HS-5 (cell line): ENCODE measurements at places on chromosomes 16 and 17.

GRCh38 chr17:48626245-48627117, at the start of gene HOXB9:
HOXB9 (minus strand) TSS chr17:48626358; CDS start chr17:48626269, 89 bp downstream.
- no peak for DNase-seq

GRCh38 chr17:38476549-38476948, 48.3 kb downstream of the ARHGAP23 start:
- DNase-seq = no peak

- DNase-seq = no peak
Observed at GRCh38 chr17:42141382-42141781, 13.4 kb downstream of the RAB5C start.

GRCh38 chr16:17475104-17475503, 4.3 kb upstream of the XYLT1 start:
- no peak for DNase-seq

GRCh38 chr16:57606147-57606846, 22.1 kb upstream of the ADGRG1 start:
- no peak for DNase-seq

GRCh38 chr17:66715076-66715675, 119.7 kb upstream of the CACNG5 start:
- no peak for DNase-seq

GRCh38 chr17:2929881-2930533, 133.4 kb downstream of the OR1D5 start:
- DNase-seq = no peak

- no peak for DNase-seq
Observed at GRCh38 chr17:73498176-73498575, 146.1 kb downstream of the SDK2 start.
